Activated T-cell treated with anti-CD3 and anti-CD28 coated beads for 1 hour (primary cell): ENCODE measurements at places on chromosomes 3 and 15.

DNA sequence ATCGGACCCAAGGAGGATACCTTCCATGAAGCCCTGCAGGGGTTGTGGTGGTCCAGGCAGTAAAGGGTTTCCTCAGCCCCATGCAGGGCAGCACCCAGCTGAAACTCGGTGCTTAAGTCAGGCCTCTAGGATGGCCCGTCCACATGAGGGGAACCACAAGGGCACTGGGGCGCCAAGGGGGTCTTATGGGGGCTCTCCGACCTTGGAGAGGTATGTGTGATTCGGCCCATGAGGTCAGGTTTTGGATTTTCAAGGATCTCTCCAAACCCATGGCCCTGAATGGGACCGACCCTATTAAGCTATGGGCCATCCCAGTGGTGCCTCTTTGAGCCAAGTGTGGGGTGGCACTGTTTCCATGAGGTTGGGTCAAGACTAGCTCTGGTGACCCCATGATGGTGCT lies 233.3 kb downstream of the SNRPN start:
- DNase-seq = no peak

- no peak for DNase-seq
Observed at GRCh38 chr15:32908135-32908801, 190.5 kb downstream of the GREM1 start.

DNA sequence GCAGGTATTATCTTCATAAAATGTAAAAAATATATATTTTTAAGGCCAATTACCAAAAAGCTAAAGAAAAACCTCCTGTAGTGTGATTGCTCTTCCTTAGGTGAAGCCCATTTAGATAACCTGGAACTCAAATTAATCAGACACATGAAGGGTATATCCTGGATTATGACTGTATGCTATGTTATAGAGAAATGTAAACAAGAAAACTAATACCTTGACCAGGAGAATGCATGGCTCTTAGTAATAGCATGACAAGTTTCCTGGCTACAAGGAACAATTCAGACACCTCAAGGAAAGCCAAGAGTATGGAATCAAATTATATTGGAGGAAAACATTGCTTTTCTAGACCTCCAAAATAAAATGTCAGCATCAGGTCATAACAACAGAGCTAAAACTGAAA lies 14.0 kb upstream of the CFAP161 start:
- no peak for DNase-seq

- DNase-seq = no peak
Observed at GRCh38 chr15:82895983-82896382, 56.5 kb downstream of the HOMER2 start.

DNA sequence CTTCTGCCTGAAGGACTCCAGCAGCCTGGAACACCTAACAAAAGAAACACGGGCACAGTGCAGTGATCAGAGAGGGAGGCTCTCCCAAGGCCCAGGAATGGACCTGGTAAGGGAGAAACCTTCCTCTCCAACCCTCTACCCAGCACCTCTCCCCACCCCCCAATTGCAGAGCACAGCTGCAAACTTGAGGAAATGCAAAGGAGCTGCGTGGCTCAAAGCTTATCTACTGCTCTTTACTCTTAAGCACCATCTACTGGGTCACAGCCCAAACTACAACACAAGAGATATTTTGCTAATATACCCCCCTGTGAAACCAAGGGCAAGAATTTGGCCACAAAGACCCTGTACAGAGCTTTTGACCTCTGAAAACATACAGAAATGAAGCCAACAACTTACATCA lies 328.3 kb downstream of the OXSM start:
- no peak for DNase-seq
